Activated T-cell treated with anti-CD3 and anti-CD28 coated beads, Interleukin-2, amount 50 U/mL, for 72 hours (primary cell): ENCODE measurements at places on chromosomes 5 and 9.

DNA sequence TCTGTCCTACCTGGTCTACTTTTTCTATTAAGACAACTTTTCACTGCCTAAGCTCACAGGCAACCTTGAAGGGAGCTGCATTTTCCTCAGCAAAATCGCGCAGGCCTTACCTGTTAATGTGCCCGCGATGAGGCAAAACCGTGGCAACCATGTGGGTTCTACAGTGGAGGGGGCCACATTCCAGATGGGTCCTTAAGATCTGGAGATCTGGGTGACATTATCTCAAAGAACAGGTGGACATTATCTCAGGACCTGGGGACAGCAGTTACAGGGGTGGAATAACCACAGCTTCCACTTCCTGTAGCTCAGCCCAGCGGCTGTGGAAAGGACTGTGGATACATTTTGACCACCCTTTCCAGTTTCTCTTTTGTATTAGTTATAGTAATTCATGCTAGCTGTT, 112.8 kb upstream of the PTCH1 start:
- DNase-seq: no peak

- no peak for DNase-seq
Measured at GRCh38 chr9:133390713-133391112, 14.5 kb downstream of the STKLD1 start.

DNA sequence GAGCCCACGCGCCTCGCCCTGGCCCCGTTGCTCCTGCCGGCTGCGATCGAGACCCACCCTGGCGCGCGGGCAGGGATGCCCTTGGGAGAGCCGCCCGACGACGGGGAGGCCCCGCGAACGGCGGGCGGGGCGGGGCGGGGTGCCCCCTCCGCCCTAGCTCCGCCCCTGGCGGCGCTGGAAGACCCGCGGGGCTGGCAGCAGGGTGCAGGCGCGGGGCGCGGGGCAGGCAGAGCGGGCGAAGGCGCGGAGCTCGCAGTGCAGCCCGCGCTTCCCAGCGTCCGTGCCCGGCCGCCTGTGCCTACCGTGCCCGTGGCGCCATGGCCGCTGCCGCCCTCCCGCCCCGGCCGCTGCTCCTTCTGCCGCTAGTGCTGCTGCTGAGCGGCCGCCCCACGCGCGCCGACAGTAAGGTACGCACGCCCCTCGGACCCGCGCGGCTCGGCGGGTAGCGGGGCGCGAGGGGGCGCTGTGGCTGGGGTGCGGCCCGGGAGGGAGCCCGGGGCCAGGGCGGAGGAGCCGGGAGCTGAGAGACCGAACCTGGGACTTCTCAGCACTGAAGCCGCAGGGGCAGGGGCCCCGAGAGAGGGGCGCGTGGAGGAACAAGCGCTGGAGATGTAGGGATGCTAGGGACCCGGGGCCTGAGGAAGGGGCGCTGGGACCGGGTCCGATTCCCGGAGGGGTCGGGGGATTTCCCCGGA, at the start of gene OLFML2A:
TSS of gene OLFML2A (plus strand) at position 180 of the 695 bp plus-strand sequence. CDS start at position 318, 138 bp downstream.
- peak; percentile 36 for DNase-seq

- no peak for DNase-seq
Measured at GRCh38 chr5:80128141-80128540, 93.0 kb downstream of the THBS4 start.

DNA sequence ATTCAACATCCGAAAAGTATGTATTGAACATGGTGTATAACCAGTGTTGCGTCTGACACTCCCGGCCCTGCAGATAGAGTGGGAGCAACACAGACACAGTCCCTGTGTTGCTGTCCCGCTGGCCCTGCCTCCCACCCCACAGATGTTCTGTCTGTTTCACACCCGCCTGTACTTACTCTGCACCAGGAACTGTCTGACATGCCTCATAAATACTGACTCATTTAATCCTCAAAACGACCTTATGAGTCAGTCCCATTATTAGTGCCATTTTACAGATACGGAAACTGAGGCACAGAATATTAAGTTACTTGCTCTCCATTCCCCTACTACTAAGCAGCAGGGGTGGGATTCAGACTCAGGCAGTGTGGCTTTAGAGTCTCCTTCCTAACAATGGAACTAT, 109.8 kb upstream of the NFIL3 start:
- DNase-seq: no peak

DNA sequence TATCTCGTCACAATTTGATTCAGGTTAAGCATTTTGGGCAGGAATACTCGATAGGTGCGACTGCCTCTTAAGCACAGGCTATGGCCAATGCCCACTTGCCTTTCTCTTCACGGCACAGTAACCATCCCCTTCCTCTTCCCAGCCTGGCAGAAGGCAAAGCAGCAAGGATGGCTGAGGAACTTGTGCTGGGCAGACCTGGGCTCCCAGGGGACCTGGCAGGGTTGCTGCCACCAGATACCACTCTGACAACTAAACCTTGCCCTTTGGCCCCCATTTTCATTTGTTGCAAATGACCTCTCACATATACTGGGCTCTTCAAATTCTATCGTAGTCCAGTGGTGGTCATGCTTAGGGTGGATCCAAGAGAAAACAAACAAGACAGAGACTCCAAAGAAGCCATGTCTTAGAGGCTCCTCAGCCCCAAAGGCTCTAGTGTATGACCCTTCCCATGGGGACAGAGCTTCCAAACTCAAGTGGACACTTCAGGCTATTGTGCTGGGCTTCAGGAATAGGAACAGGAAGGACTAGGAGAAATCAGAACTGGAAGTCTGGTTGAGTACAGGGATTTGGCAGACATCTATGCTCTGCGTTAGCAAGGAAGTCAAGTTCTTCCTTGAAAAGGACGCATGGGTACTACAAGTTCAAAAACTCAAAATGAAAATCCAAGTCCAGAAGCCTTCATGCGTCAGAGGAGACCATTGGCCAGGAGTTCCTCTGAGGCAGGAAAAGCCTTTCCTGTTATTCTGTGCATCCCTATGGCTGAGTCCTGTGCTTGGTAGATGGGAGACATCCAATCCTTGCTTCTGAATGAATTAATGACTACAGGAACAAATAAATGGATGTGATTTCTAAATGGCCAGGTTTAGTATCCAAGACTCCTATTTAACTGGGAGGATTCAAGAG, 64.6 kb upstream of the PLPP1 start:
- DNase-seq: no peak

DNA sequence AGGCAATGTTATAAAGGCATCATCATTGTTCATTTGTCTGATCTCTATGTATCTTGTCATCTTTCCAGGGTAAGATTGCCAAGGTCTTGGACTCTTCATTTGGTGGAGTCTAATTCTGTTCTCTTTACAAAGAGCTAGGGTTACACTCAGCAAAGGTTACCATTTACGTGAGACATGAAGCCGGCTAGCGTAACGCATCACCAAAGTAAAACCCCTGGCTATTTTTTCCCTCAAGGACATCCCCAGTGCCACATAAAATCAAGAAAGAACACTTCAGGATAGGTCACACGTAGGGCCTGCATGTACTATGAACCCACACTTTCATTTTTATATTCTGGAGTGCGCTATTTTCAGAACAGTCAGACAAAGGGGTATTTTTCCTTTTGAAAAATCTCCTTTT, 20.0 kb upstream of the MYOT start:
- no peak for DNase-seq

DNA sequence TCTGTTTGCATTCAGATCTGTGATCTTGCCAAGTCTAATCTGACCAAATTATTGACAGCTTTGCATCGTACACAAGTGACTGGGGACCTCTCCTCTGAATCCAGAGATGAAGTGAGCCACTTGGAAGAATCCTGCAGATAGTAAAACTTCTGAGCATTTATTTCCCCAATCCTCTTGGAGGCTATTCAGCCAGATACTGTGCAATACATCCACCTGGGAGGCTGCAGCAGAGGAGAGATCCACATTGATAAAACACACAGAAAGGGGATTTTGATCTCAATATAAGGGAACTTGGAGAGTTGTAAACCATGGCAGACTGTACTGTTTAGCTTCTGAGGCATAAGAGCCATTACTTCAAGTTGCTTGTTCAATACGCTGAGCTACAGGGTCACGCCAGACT, 654.6 kb downstream of the MTRR start:
- DNase-seq: no peak

GRCh38 chr9:107894572-107895261, 405.1 kb upstream of the KLF4 start:
- DNase-seq: no peak

- no peak for DNase-seq
Measured at GRCh38 chr5:10772901-10773585, 12.0 kb upstream of the DAP start.

- no peak for DNase-seq
Measured at GRCh38 chr5:68134033-68134668, 81.4 kb upstream of the PIK3R1 start.

GRCh38 chr5:17203329-17204132, 13.9 kb upstream of the BASP1 start:
- DNase-seq: peak; percentile 25

- DNase-seq: no peak
Measured at GRCh38 chr5:55604611-55605067, 69.9 kb upstream of the PLPP1 start.

GRCh38 chr5:4533457-4534105, 606.5 kb upstream of the ADAMTS16 start:
- no peak for DNase-seq

GRCh38 chr9:101683236-101683635, 55.2 kb downstream of the GRIN3A start:
- DNase-seq: no peak

GRCh38 chr9:130197888-130198287, 25.7 kb downstream of the NCS1 start:
- no peak for DNase-seq
